ENCODE measurements at places on chromosomes 4 and X.
A peak's percentile ranks its signal among the peaks of the same experiment; 100 is the strongest.

GRCh38 chr4:74206088-74206825, 48.3 kb downstream of the MTHFD2L start:
- DNase-seq = peak; percentile 66

DNA sequence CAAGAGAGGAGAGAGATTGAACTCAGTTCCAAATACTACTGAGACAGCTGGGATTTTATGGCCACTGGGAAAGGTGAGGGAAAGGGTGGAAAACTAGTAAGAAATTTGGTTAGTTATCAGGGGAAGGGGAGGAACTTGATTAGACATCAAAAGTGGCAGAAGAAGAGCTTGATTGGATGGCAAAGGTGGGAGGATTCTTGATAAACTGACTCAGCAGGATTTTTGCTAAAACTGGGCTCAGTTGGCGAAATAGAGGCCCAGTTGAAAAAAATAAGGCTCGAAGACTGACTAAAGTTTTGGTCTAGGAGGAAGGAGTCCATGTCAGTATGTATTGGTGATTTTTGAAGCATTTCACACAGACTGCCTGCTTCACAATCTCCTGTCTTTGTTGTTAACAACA, 10.0 kb downstream of the BEX3 start:
- no peak for DNase-seq

DNA sequence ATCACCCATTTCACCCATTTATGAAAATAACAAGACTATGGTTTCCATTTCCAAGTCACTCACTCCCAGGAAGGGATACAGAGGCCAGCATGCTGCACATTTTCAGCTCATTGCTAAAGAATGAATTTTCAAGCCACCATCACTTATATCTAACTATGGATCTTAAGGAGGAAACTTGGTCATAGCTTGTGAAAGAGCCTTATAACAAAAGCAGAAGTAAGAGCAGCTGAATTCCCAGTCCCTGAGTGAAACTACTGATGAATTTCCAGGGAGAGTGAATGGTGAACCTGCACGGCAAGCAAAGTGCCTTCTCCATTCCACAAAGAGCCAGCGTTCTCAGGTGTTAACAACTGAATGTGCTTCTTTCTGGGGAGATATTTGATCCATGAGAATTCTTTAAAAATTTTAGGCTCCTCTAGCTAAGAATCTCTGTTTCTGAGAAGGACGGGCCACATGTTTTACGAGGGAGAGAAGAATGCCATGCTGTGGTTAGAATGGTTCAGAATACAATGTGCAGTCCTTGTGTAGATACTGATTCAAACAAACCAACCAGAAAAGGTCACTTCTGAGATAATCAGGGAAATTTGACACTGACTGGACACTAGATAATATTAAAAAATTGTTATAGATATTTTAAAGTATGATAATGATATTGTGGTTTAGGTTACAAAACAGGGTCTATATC, 24.0 kb downstream of the BTC start:
- peak; percentile 7 for DNase-seq

DNA sequence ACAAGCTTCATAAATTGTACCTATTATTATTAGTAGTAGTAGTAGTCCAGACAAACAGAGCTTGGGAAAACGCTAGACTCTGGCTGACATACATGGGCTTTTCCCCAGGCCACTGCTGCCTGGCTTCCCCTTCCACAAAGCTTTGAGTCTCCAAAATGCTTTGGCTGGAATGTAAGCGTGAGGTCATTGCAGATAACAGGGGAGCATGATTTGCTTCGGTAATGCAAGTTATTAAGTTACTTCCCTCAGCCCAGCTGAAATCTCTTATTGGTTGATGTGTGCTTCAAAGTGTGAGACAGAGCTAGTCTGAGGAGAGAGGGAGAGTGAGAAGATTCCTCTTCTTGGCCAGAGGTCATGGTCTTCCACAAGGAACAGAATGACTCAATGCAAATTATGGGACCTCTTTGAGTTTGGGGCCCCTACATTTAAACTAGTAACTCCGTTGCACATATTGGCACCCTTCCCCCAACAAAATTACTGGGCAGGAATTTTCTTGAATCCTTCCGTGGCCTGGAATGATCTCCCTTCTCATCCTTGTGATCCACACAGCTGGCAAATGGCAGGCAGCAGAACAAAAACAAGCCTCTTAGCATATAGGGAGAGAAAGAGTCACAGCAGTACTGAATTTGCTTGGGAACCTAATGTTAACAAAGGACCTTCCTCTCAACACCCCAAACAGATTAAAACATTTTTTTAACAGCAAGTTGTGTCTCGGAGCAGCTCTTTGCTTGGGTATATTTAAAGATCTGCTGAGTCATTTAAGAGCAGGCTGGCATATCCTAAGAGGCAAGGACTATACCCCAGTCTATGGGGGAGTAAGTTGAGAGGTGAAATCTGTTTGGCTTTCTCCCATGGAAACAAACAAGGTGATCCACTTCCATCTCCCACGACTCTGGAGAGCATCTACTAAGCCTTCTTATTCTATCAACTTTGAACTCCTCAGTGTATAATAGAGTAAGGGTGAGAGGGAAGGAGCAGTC, 19.9 kb downstream of the AR start:
- no peak for DNase-seq

- DNase-seq = no peak
Observed at GRCh38 chr4:24980740-24981139, 50.0 kb downstream of the LGI2 start.

GRCh38 chrX:72128881-72129280, 2.8 kb downstream of the RTL5 start:
- peak; percentile 33 for DNase-seq

- no peak for DNase-seq
Observed at GRCh38 chrX:9462456-9462855, 2.4 kb upstream of the TBL1X start.

- no peak for DNase-seq
Observed at GRCh38 chr4:10196191-10196590, 79.6 kb upstream of the WDR1 start.

- peak; percentile 45 for DNase-seq
Observed at GRCh38 chr4:15428611-15429010, 778 bp downstream of the C1QTNF7 start.

GRCh38 chrX:136291824-136292223, 8.9 kb upstream of the ADGRG4 start:
- no peak for DNase-seq

- DNase-seq = peak; percentile 21
Observed at GRCh38 chrX:23008431-23009099, 8.8 kb downstream of the DDX53 start.

DNA sequence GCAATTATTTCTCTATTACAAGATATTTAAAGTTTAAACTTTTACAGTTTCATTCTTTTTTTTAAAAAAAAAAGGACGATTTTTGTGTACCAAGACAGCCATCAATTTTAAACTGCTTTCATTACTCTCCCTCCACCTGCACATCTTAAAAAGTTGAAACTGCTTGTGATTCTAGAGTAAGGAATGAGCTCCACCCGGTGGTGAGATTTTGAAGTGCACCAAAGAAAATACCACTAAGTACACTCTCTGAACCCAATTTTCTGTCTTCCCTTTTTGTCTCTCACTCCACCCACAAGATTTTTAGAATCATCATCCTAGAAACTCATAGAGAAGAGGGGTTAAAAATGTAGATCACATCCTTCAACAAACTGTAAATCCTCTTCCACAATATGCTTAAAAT, 91.3 kb upstream of the WDR44 start:
- peak; percentile 76 for DNase-seq

DNA sequence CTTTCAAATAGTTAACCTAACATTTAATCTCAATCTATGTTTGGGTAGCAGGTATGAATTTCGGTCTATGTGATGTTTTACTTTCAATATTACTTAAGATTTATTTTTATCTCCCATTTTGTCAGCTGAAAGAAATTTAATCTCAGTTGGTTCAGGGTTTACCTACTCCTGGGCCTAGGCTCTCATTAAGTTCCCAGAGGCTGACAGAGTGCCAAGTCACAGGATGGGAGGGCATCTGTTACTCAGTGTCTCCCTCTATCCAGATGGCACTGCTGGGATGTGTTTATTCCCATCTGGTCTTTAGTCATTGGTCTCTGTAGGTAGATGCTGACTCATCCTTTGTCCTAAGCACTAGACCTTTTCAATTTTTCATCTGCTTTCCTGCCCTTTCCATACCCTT, 129.4 kb upstream of the ARSJ start:
- no peak for DNase-seq

GRCh38 chr4:187006189-187006618, 282.5 kb upstream of the FAT1 start:
- DNase-seq = peak; percentile 86

- no peak for DNase-seq
Observed at GRCh38 chr4:6500481-6501140, 28.2 kb upstream of the PPP2R2C start.

DNA sequence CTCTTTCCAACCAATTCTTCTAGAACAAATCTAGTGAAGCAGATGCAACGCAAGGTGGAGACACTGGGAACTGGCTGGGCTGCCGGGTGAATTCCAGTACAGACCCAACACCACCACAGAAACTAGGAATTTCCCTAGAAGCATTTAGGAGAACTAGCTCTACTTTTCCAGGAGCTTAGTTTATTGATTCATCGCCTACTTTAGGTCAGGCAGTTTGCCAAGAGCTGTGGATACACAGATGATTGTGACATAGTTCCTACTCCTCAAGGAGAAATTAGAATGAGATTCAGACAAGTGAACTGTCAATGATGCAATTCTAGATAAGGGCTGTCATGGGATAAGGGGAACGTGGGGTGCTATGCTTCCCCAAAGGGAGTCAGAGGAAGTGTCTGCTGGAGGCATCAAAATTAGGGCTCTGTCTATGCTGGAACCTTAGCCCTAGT, 350.0 kb downstream of the CAMK2D start:
- peak; percentile 84 for DNase-seq

GRCh38 chr4:160143574-160143973, 1040.7 kb downstream of the RAPGEF2 start:
- DNase-seq = no peak

DNA sequence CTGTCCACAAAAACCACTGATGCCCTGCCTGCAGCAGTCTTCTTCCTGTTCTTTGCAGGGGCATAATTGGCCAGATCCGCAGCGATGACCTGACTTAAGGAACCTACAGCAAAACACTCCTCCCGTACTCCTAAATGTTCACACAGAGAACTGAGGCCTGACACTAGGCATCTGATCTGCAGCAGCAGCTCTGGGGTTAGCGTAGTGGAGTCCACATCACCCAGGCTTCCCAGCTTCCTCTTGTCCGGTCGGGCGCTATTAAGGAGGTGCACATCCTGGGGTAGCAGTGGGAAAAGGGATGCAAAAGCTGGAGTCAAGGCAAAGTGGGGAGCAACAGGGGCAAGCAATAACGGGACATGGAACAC, 758 bp downstream of the SCFD2 start:
- peak; percentile 36 for DNase-seq

DNA sequence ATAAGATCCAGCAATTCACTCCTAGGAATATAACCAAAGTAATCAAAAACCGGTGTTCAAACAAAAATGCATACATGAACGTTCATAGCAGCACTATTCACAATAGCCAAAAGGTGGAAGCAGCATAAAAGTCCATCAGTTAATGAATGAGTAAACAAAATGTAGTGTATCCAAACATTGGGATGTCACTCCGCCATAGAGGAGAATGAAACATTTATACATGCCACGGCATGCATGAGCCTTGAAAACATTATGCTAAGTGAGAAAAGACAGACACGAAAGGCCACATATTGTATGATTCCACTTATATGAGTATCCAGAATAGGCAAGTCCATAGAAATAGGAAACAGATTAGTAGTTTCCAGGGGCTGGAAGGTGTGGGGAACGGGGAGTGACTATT, 11.0 kb upstream of the PDLIM3 start:
- DNase-seq = no peak

GRCh38 chr4:111362941-111363361, 740.1 kb upstream of the PITX2 start:
- DNase-seq = peak; percentile 59

DNA sequence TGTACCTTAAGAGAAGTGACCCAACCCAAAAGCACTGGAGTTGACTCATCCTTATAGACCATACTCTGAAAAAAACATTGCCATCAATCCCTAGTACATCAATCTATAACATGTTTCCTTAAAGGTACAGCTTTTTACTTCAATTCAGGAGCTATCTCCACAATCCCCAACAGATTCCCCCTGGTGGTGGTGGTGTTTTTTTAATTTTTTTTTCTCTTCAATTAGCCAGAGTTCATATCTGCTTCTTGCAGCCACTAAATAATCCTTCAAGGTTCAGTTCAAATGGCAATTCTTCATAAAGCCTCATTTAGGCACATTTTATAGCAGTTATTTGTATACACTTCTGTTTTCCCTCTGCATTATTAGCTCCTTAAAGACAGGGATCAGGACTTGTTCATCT, 60.7 kb upstream of the KDR start:
- DNase-seq = peak; percentile 4

GRCh38 chr4:38902695-38903094, 35.1 kb downstream of the FAM114A1 start:
- peak; percentile 42 for DNase-seq

GRCh38 chr4:6011686-6012085, 6.5 kb downstream of the C4orf50 start:
- no peak for DNase-seq

DNA sequence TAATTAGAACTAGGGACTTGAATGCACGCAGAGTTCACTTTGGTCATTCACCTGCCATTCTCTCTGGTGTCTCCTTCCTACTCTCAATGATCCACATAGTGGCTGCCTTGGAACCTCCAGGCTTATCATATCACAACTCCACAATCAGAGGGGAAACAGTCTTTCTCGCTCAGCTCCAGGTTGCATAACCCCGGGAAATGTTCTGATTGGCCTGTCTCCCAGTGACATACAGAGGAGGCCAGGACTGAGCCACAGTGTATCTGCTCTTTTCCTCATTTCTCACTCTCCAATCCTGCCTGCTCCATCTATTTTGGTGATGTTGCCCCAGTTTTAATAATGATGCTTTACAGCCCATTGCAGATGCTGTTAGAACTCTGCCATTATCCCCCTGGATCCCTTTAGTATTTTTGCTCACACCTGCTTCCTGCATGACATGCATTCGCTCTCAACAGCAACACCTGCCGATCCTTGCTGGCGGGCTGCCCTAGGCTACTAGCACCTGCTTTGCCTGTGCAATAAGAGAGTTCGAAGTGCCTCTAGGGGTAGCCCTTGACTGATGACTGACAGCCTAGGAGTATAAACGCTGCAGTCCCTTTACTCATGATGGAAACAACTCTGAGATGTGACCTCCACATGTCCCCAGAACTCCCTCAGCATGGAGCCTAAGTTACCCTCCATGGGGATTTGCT, 211.3 kb upstream of the RPS6KA3 start:
- DNase-seq = no peak

- DNase-seq = no peak
Observed at GRCh38 chrX:27675493-27675892, 85.3 kb downstream of the DCAF8L2 start.

GRCh38 chr4:121108557-121108956, 36.2 kb upstream of the NDNF start:
- no peak for DNase-seq

DNA sequence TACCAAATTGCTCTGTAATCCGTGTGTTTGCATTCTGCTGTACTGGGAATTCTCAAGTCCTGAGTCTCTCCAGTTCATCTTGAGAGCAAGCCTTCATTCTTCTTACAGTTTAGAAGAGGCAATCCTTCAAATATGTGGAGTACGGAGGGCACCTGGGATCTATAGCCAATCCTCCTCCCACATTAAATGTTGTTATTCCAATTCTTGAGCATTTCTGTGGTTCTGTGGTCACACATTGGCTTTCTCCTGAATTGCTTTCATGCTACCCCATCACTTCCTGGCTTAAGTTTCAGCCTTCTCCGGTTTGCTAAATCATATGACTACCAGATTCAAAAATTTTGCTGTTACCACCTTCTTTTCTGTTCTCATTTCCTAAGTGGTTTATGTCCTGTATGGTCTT, 611.1 kb downstream of the PCDH19 start:
- DNase-seq = no peak

Data from adipocyte (in vitro differentiated cells).